C1 segment of cervical spinal cord (tissue), 14 donors: ENCODE measurements at places on chromosomes 5 and 9.

- DNase-seq, result no peak
Observed at GRCh38 chr5:133925866-133926488, 42.4 kb downstream of the C5orf15 start.

- no peak for DNase-seq
Observed at GRCh38 chr5:306011-306805, 15.3 kb upstream of the AHRR start.

DNA sequence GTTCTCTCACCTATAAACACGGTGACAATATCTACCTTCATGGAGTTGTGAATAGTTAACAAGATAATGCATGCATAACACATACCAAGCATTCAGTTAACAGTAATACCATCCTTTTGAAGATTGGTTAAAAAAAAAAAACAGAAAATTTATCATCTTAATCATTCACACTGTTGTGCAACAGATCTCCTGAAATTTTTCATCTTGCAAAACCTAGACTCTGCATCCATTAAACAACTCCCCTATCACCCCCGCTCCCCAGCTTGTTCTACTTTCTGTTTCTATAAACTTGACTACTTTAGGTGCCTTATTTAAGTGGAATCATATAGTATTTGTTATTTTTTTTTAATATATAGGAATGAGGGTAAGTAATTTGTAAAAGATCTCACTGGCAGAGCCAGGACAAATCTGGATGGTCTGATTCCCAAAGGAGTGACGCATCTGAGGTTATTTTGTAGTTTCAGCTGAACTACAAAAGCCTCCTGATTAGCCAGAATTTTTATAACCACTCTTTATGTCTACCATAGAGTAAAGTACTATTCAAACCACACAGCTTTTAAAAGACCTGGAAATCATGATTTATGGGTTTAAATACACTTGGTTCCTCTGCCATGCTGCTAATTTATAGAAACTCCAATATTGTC lies 93.0 kb downstream of the FANCC start:
- no peak for DNase-seq

- DNase-seq, result no peak
Observed at GRCh38 chr9:99011161-99011709, 67.5 kb downstream of the COL15A1 start.

- no peak for DNase-seq
Observed at GRCh38 chr5:122615832-122616231, 159.0 kb upstream of the SNX2 start.

- DNase-seq, result no peak
Observed at GRCh38 chr9:91577633-91578061, 154.0 kb upstream of the NFIL3 start.

DNA sequence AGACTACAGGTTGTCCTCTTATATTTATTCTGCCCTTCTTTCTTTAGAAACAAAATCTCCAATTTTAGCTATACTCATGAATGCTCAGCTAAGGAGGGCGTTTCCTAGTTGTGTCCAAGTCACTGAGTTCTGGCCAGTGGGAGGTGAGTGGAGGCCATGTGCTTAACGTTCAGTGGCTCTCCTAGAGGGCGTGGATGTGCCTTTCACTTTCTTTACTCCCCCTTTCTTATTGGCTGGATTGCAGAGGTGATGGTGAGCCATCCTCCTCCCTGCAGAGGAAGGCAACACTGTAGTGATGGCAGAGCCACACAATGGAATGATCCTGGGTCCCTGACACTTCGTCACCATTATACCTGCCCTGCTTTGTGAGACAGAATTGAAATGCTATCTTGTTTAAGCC lies 54.6 kb downstream of the ALG2 start:
- DNase-seq, result no peak

- DNase-seq, result no peak
Observed at GRCh38 chr9:32403567-32404260, 19.3 kb downstream of the ACO1 start.

- DNase-seq, result no peak
Observed at GRCh38 chr5:142878638-142879037, 108.5 kb downstream of the ARHGAP26 start.

- DNase-seq, result no peak
Observed at GRCh38 chr9:5712651-5713390, 83.9 kb downstream of the RIC1 start.

DNA sequence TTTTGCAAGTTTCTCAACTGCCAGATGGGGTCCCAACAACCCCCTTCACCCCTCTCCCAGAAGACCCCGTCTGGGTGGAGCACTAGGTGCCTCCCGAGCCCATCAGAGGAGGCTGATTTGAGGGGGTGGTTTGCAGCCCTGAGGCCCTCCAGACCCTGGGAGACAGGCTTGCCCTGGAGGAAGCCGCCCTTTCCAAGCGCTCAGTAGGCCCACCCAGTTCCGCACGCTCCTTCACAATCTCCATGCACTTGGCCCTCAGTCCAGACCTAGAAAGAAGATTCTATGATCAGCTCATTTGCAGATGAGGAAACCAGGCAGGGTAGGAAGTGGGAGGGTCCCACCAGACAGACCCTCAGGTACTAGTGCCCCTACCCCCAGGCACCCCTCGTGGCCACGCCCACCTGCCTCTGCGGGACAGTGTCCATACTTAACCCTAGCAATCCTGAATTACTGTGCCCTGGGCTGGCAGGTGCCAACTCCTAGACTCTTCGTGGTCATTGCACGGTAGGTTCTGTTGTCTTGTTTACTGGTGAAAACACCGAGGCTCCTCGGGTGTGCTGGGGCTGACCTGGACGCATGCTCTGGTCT lies 22.3 kb downstream of the OR2V1 start:
- no peak for DNase-seq

DNA sequence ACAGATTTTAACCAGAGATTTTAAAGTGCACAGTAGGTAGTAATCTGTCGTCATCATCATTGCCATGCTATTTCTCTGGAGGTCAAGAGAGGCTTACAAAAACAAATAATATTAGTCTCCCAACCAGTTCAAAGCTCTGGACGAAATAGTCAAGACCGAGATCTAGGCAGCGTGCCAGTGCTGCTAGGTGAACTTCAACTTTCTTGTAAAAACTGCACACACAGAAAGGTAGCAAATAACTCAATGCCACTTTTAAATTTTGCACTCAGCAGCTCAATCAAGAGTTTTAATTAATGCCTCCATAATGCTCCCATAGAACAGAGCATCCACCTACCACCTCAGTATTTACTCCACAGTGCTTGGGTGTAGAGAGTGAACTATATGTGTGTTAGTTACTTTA lies 656.8 kb downstream of the IRX1 start:
- DNase-seq, result no peak

DNA sequence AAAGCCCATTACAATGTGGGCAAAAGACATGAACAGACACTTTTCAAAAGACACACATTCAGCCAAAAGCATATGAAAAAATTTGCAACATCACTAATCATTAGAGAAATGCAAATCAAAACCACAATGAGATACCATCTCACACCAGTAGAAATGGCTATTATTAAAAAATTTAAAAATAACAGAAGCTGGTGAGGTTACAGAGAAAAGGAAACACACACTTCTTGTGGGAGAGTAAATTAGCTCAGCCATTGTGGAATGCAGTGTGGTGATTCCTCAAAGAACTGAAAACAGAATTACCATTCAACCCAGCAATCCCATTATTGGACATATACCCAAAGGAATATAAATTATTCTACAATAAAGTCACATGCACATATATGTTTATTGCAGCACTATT lies 585.2 kb upstream of the TUSC1 start:
- DNase-seq, result no peak

GRCh38 chr5:179732918-179733771 lies 523 bp downstream of the MAML1 start:
- DNase-seq, result peak; percentile 30

DNA sequence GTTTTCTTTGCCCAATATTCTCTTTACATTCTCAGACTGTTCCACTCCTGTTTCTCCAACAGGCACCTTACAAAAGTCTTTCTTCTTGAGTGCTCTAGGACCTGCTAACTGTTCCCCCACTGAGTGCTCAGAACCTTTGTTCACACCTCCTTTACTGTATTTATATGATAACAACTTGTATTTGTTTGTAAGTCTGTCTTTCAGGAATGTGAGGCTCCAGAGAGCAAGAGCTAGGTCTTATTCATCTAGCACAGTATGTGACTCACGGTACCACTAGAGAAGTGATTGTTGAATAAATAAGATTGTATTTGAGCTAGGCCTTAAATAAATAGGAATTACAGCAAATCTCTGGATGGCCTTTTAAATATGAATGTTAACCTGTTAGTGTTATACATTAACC lies 42.5 kb upstream of the MYOT start:
- no peak for DNase-seq

DNA sequence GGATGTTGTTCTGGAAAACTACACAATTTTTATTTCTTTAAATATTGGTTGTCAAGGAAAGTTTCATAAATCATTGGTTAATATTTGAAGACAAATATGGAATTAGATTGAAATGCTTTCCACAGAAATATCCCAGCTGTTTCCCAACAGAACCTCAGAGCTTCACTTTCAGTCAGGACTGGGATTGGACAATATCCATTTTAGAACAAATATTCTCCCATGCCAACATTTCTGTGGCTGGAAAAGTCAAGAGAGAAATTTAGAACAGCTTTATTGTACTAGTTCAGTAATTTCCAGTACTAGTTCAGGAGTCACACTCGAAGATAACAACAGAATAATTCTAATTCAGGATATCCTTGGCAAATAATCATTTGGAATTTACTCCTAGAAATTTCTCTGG lies 116.1 kb upstream of the TUT7 start:
- no peak for DNase-seq

DNA sequence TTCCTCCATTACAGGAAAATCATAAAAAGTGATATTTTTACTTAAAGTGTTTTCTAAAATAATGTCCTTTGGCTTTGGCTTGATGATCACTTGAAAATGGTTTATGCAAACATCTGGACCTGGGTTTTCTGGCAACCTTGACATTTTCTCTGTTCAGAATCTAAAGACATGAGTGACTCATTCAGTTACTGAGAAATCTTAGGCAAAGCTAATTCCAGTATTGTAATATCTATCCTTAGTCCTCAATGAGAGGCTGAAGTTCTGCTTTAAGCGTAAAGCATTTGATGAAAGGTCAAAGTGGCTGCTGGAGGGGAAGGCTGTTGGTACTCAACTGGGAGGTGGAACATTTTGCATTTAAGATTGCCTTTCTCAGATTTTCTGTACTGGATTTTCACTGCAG lies 2.3 kb downstream of the MAN2A1 start:
- no peak for DNase-seq

DNA sequence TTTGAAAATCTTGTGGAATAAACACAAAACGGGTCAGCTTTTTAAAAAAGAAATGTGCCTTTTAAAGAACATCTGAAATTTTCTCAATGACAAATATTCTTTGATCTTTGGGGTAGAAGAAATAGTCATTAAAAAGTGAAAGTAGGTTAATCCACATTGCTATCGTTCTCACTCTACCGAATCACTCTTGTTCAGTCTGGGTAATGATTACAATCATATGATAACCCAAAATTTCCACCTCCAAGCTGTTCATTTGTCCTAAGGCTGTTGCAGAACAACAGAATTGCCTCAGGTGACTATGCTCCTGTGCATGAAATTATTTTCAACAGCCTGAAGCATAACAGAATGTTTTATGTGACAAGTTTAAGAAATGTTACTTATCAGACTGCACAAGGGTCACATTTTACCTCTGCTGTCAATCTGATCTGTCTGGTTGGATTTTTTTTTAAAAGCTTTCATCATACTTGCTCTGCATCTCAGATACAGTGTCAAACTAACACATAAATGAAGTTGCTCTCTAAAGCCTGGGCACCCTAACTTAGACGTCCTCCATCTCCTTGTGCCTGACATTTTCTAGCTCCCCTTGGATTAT lies 227.3 kb downstream of the LURAP1L start:
- no peak for DNase-seq

DNA sequence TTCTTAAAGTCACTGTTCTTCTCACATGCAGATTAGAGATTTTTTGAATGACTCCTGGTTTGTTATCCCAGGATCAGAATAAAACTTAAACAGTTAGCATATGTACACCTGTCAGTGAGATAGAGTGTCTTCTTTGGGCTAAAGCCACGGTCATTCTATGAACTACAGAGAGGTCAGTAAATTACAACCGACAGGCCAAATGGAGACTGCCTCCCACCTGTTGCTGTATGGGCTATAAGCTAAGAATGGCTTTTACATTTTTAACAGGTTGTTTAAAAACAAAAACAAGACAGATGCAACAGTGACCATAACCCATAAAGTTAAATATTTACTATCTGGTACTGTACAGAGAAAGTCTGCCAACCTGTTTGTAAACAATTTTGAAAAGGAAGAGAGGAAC lies 125.7 kb downstream of the ELAVL2 start:
- DNase-seq, result no peak

- no peak for DNase-seq
Observed at GRCh38 chr5:38612851-38613250, 56.4 kb upstream of the LIFR start.

GRCh38 chr9:121050128-121050988 lies at the start of gene C5:
Gene C5, minus strand, starts transcription at chr9:121050275. Its CDS starts 29 bp downstream, at chr9:121050246.
- DNase-seq, result no peak

GRCh38 chr5:52504584-52505240 lies 283.0 kb upstream of the ITGA1 start:
- no peak for DNase-seq
